ENCODE measurements at places on chromosomes 11 and 22. TPM values are rescaled to one million over a fixed set of nuclear protein-coding genes. Genes with fewer than 3 reads are reported as not detected.

- no peak overlapping the region for H3K27ac ChIP-seq
- H3K36me3 ChIP-seq, result no peaks in the 10 kb centered on the region
- H3K27me3 ChIP-seq, result no peaks in the 10 kb centered on the region
- H3K4me3 ChIP-seq, result no peak overlapping the region
- DNase-seq, result no peak
Observed at GRCh38 chr11:87030458-87031054, 7.2 kb upstream of the TMEM135 start.

DNA sequence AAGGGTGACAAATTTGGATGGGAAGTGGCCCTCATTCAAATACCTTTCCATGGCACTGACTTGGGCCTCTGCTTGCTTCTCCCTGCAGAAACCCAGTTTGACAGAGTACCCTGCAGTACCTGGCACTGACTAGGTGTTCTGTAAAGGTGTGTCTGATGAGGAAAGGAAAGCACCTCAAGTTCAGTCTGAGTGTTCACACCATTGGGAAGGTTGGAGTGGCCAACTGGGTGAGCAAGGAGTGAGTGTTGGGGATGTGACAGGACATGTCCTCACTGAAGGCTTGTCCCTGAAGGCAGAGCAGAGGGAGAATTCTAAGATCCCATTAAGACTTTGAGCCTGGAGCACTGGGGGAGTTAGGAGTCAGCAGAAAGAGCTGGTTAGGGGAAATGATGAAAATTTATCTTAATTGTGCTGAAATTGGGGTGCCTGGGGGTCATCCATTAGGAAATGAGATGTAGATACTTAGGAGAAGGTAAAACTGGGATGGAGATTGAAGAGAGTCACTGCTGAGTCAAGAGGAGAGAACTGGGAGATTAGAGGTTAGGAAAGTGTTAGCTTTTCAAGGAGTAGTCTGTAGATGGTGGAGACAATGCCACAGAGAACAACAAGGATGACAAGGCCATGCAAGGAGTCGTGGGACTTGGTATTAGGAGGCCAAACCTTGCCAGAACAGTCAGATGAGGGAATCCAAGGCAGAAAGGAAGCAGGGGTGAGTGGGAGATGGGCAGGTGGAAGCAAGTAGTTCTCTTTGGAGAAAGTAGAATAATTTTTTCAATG, 6.1 kb downstream of the SREBF2 start:
- peaks cover 10% of the 10 kb centered on the region for H3K36me3 ChIP-seq
- DNase-seq, result no peak
- H3K27me3 ChIP-seq, result no peaks in the 10 kb centered on the region

- peaks cover 62% of the 10 kb centered on the region for H3K36me3 ChIP-seq
- no peak overlapping the region for H3K4me3 ChIP-seq
- peaks cover 2% of the 10 kb centered on the region for H3K4me1 ChIP-seq
- H3K27ac ChIP-seq, result no peak overlapping the region
- no peaks in the 10 kb centered on the region for H3K27me3 ChIP-seq
Observed at GRCh38 chr11:18364495-18365073, 29.8 kb upstream of the LDHA start.

C22orf31 gene
- not detected for total RNA-seq

DNA sequence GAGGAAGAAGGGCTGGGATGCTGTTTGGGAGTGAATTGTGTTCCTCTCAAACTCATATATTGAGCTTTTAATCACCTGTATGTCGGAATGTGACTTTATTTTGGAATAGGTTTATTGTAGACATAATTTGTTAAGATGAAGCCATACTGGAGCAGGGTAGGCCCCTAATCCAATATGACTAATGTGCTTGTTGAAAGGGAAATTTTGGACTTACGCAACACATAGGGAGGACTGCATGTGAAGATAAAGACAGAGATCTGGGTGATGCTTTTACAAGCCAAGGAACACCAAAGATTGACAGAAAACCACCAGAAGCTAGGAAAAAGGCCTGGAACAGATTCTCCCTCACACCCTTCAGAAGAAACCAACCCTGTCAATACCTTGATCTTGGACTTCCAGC, 43.2 kb upstream of the OVCH2 start:
- H3K36me3 ChIP-seq, result no peaks in the 10 kb centered on the region
- no peak overlapping the region for H3K27ac ChIP-seq
- no peaks in the 10 kb centered on the region for H3K27me3 ChIP-seq
- no peak for DNase-seq

DNA sequence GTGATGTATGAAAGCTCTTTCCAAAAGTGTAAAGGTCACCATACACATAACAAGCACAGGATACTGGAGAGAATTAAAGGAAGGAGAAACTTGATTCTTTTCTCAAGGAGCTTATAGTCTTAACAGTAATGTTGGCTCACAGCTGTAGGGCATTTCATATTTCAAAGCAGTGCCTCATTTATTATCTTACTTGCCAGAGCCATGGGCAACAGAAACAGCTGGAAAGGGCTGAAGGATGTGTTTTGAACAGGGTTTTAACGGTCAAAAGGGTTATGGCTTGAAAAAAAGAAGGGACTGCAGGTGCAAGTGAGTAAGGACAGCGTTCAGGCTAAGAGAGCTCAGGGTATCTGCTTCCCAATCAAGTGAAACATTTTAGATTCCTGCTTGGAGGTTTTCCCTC, 2.7 kb upstream of the GRAMD1B start:
- H3K27ac ChIP-seq, result no peak overlapping the region
- H3K4me3 ChIP-seq, result no peak overlapping the region
- no peaks in the 10 kb centered on the region for H3K27me3 ChIP-seq
- H3K36me3 ChIP-seq, result no peaks in the 10 kb centered on the region
- DNase-seq, result no peak
- peaks cover 21% of the 10 kb centered on the region for H3K4me1 ChIP-seq

MRGPRE gene
- total RNA-seq, result not detected

FIBIN gene
- not detected for total RNA-seq

C11orf65 gene
- total RNA-seq, result 1.3 TPM

GRCh38 chr22:23457380-23457985, 122.6 kb downstream of the IGLL1 start:
- H3K4me3 ChIP-seq, result peak overlapping the region; percentile 29
- no peak for DNase-seq
- peaks cover 7% of the 10 kb centered on the region for H3K4me1 ChIP-seq

GRCh38 chr11:95888852-95889251, 35.1 kb downstream of the MTMR2 start:
- H3K4me3 ChIP-seq, result no peak overlapping the region
- no peaks in the 10 kb centered on the region for H3K4me1 ChIP-seq
- DNase-seq, result no peak

OR8G5 gene
- not detected for total RNA-seq

GPHA2 gene
- total RNA-seq, result not detected

- DNase-seq, result no peak
- no peak overlapping the region for H3K4me3 ChIP-seq
- no peaks in the 10 kb centered on the region for H3K4me1 ChIP-seq
- H3K36me3 ChIP-seq, result no peaks in the 10 kb centered on the region
- H3K27me3 ChIP-seq, result no peaks in the 10 kb centered on the region
- no peak overlapping the region for H3K27ac ChIP-seq
Observed at GRCh38 chr22:17569971-17570511, 6.7 kb downstream of the SLC25A18 start.

- H3K36me3 ChIP-seq, result peaks cover 18% of the 10 kb centered on the region
- no peaks in the 10 kb centered on the region for H3K27me3 ChIP-seq
- no peak overlapping the region for H3K4me3 ChIP-seq
- no peaks in the 10 kb centered on the region for H3K4me1 ChIP-seq
Observed at GRCh38 chr11:45857961-45858474, 10.7 kb downstream of the CRY2 start.

TSPAN32 gene
- 66.9 TPM for total RNA-seq

- no peak for DNase-seq
- H3K27me3 ChIP-seq, result peaks cover 4% of the 10 kb centered on the region
- peak overlapping the region; percentile 17 for H3K4me3 ChIP-seq
- H3K36me3 ChIP-seq, result no peaks in the 10 kb centered on the region
Observed at GRCh38 chr11:64285885-64286800, 495 bp downstream of the GPR137 start.

SERPING1 gene
- total RNA-seq, result 1.9 TPM

DNA sequence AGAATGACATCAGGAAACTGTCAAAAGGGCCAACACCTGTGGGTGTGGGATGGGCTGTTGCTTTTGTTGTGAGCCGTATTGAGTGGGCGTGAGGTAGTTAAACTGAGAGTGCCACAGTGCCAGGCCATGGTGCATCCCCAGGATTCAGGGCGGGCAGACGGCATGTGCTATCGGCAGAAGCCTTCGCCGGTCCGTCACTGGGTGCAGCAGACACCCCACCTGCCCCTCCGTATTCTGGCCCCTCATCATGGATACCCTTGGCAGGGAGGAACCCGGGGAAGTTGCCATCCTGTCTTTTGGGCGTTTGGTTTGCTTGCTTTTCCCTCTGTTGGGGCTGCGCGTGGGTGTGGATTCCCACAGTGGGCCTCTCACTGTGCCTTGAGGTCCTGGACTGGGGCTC, 27.5 kb downstream of the ST14 start:
- DNase-seq, result no peak
- H3K4me3 ChIP-seq, result no peak overlapping the region
- H3K4me1 ChIP-seq, result no peaks in the 10 kb centered on the region
- H3K36me3 ChIP-seq, result no peaks in the 10 kb centered on the region
- H3K27me3 ChIP-seq, result no peaks in the 10 kb centered on the region

DNA sequence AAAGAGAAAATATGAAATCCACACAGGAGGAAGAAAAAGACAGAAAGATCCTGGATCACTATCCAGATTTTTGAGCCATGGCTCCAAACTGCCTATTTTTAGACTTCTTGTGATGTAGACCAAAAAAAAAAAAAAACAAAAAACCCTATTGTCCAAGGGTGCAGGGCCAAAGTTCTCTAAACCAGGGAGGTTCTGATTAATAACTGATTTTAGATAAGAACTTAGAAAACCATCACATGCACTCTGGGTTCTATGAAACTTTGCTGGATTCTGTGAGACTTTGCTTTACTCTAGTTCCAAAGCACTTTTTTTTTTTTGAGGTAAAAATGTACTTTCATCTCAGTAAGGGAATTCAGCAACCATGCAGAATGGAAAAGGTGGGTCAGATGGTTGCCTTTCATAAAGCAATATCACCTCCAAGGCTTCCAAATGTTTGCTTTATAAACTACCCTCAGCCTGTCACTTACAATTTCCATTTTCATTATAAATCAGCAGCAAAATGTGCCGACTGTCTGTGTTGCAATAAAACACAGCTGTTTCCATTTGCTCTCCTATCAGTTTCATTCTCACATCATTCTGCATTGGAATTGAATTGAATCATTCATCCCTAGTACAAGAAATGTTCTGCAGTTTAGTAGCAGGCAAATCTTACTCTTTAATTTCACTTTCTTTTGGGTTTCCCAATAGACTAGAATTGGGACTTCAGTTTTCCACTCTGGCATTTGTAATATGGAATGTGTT, 1584.3 kb upstream of the RAG2 start:
- no peaks in the 10 kb centered on the region for H3K4me1 ChIP-seq
- no peak overlapping the region for H3K27ac ChIP-seq
- no peak for DNase-seq
- H3K27me3 ChIP-seq, result no peaks in the 10 kb centered on the region
- no peak overlapping the region for H3K4me3 ChIP-seq

Data from T-cell (primary cell).